ENCODE measurements at places on chromosomes 4 and X. TPM values are rescaled to one million over a fixed set of nuclear protein-coding genes. Genes with fewer than 3 reads are reported as not detected.

DNA sequence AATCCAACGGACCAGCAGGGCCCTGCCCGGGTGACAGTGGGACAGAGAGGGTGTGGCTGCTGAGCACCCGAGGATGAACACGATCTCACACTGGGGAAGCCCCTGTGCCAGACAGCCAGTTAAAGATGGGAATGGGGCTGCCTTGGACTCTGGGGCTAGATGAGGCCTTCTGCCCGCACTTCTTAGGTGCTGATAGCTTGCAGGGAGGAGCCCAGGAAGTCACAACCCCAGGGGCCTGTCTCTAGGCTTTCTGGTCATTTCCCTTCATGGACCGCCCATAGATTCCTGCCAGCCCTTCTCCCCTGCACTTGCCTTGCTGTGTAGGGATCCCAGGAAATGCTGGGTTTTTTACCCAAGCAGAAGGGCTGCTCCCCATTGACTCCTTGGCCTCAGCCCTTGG lies 6.2 kb downstream of the ZNF275 start:
- no peak for DNase-seq

DNA sequence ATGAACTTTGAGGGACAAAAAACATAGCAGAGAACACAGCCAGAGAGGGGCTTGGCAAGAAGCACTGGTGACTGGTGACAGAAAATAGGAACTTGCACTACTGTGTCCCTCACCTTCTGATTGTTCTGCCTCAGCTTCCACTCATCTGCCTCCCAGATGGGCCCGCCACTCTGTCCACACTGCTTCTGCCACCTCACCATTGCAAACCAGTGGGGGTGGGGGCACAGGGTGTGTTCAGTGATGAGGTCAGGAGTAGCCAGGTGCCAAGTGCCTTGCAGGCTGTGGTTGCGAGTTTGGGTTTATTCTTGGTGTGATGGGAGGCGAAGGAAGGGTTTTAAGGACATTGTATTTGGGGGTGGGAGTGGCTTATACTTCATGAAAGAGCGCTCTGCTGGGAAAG lies 9.1 kb upstream of the UBA1 start:
- no peak for DNase-seq

DNA sequence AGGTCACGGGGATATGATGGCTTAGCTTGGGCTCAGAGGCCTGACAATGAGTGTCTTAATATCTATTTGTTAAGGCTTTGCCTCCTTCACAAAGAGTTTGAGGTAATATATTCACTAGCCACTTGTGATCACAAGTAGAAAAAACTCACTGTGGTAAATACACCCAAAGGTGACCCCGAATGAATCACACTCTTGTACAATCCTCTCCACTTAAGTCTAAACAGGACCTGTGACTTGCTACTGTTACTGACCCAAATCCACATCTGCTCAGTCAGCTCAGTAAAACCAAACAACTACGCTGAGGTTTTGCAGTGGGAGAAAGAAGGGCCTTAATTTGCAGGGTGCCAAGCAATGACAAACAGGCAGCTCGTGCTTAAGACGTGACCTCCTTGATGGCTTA lies 223.8 kb upstream of the MAGEC2 start:
- DNase-seq: no peak

Gene ARMCX1
- total RNA-seq: 37.0 TPM

DNA sequence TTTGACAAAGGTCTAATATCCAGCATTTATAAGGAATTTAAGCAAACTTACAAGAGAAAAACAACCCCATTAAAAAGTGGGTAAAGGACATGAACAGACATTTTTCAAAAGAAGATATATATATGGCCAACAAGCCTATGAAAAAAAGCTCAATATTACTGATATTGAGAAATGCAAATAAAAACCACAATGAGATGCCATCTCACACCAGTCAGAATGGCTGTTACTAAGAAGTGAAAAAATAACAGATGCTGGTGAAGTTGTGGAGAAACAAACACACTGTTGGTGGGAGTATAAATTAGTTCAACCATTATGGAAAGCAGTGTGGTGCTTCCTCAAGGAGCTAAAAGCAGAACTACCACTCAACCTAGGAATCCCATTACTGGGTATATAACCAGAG lies 91.6 kb upstream of the EFHC2 start:
- no peak for DNase-seq

DNA sequence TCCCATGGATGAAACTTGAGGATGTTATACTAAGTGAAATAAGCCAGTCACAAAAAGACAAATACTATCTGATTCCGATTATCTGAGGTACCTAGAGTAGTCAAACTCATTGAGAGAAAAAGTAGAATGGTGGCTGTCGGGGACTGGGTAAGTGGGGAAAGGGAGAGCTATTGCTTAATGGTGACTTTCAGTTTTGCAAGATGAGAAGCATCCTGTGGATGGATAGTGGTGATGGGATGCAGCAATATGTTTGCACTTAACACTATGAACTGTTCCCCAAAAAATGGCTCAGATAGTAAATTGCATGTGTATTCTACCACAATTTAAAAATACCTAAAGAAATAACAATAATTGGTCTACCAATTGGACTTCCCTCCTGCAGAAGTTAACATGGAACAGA lies 181.5 kb downstream of the SHROOM3 start:
- no peak for DNase-seq

Gene SHROOM4
- total RNA-seq: 3.7 TPM

DNA sequence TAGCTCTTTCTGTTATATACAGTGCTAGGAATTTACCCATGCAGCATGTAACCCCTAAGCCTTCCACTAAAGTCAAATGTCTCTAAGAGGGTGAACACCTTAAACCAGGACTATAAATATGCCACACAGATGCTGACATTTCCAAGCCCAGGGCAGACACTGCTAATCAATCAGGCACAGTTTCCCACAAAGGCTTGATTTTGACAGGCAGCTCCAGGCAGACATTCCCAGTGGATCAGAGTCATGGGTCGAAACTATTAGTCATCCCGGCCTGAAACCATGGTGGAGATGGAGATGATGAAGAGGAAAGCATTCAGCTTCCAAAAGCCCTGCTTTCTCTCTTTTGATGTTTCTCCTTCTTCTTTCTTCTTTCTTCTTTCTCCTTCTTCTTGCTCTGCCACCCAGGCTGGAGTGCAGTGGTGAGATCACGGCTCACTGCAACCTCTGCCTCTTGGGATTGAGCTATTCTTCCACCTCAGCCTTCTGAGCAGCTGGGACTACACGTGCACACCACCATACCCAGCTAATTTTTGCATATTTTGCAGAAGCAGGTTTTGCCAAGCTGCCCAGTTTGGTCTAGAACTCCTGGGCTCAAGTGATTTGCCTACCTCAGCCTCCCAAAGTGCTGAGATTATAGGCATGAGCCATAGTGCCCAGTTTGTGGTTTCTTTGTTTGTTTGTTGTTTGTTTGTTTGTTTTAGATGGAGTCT lies 21.0 kb upstream of the SORCS2 start:
- DNase-seq: no peak

Gene MAGEA9B
- total RNA-seq: not detected

DNA sequence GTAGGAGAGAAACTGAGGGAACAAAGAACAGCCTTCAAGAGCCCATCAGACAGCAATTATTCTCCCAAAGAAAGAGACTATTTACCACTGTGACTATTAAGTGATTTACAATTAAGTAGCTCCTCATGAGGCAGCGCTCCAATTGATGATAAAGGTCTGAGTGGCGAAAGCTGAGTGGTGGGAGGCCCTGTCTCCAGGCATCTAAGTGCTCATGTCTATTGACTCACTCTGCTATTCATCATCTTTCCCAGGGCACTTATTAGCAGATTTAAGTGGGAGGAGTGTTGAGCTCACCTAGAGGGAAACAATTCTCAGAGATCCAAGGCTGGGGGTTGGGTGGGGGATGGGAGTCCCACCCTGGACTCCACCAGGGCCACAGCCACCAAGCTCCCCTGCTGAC lies 23.3 kb downstream of the AMER1 start:
- DNase-seq: no peak

DNA sequence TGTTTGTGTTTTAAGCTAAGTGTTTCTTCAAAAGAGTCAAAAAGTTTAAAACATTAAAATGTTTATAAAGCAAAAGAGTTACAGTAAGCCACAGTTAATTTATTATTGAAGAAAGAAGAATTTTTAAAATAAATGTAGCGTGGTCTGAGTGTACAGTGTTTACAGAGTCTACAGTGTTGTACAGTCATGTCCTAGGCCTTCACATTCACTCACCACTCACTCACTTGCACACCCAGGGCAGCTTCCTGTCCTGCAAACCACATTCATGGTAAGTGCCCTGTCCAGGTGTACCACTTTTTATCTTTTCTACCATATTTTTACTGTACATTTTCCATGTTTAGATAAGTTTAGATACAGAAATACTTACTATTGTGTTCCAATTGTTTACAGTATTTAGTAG lies 239.7 kb upstream of the AGA start:
- no peak for DNase-seq

DNA sequence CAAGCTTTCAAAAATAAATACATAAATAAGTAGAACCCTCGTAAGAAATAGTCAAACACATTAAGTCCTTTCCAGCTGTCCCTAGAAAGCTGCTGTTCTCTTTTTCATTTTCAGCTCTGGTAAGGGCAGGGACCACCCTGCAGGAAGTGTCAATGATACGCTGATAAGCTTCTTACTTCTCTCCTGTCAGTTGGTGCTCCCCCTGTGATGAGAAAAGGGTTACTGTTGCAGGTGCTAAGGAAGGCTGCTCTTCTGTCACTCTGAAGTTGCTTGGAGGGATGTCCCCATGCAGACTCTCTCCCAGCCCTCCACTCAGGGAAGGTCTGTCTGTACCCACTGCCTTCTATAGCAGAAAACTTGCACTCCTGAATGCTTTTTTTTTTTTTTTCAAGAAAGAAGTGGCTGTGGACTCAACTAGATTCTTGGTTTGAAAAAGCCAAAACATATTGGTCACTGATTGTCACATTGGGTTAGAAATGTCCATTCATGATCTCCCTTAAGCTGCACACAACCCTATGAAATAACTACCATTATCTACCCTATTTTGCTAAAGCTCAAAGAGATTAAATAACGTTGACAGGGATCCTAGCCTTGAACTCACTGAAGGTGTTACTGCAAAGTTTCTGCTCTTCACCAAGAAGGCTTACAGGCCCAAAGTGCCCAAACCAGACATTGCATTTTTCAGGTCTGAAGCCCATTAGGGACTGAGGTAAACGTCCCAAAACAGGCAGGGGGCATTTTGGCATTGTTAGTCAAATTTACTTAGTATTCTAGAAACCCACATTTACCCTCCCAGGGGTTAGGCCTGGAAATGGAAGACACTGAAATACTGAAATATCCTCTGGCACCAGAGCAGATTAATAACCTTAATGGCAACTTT lies 1.2 kb downstream of the CXCL3 start:
- DNase-seq: no peak

DNA sequence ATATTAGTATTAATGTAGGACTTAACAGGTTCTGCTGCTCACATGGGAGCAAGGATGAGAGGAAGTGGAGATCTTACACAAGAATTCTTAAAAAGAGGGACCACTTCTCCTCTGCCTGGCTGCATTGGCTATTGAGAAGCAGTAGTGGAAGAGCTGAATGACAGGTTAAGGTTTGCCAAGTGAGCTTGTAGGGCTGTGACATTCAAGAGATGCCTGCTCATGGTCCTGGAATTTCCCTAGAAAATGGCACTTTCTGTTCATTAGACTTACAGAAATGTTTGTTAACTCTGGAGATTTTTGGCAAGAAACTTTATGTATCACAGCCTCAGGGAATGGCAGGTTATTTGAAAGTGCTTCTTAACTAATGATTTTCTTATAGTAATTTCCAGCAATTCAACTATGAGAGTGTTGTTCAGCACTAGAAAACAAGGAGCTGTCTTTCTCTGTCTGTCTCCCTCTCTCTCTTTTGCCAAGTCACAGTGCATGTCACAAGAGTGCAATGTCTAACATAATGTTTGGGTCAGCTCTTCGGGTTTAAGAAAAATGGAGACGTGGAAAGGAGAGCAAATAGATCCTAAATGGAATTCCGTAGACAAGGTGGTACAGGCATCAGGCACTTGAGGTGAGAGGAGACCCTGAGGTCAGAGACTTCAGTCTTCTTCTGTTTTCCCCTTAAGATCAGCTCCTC lies 8.3 kb upstream of the NAP1L5 start:
- DNase-seq: no peak

DNA sequence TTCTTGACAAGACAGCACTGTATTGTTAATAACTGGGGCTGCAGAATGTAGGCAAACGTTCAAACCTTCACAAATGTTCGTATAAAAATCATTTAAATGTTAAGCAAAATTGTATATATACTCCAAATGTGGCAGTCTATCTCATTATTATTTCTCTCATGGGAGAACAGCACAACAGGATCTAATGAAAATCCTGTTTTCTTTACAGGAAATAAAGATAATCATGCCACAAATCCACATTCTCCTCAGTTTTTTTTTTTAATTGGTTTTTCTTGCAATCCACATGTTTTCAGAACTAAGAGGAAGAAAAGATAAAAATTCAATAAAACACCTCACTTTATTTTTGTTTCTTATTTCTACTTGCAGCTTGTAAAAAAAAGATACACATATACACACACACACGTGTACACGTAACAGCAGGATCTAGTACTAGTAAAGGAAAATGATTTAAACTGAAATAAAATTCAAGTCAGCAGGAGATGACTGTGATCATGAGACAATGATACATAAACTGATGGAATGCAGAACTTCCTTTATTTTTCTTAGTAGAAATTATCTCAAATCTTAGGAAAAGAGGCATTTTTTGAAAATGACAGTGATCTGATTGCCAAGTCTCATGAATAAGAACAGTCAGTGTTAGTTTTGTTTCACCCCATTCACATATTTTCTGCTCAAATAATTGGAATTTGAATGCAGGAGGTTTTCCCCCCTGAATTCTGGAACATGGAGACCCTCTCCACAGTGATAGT lies 11.3 kb downstream of the APBB2 start:
- DNase-seq: no peak

Gene SLC25A43
- total RNA-seq: 3.6 TPM

- no peak for DNase-seq
These were observed 49.5 kb downstream of the CD99L2 start for GRCh38 chrX:150848914-150849365.

DNA sequence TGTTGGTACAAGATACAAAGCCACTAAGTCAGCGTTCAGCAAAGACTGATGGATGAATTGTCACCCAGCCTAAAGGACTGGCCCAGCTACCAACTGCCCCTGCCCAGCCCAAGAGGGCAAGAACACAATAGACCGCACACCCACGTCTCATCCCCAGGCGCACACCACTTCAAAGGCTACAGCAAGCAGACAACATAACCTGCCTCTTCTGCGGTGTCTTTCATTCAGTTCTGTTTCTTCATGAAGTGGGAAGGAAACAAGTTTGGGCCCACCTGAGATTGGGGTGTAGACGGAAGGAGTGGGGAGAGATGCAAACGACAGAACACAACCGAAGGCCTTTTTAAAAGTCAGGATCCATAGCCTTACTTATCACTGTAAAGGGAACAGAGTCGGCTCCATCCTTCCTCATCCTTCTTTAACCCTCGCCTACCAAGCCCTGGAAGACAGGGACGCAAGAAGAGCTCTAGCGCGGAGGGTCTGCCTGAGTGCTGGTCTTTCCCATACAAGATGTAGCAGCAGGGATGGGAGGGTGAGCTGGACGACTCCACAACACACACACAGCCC lies 691 bp downstream of the SCARB2 start:
- no peak for DNase-seq

- DNase-seq: peak; percentile 9
These were observed 6.3 kb upstream of the HPRT1 start for GRCh38 chrX:134453631-134454030.

- no peak for DNase-seq
These were observed 8.3 kb upstream of the SLC10A6 start for GRCh38 chr4:86857341-86858052.

- DNase-seq: no peak
These were observed 5.2 kb downstream of the LDB2 start for GRCh38 chr4:16893141-16893651.

Gene SMR3B
- not detected for total RNA-seq

Gene ASB12
- total RNA-seq: 0.54 TPM

Gene HHIP
- total RNA-seq: 10.6 TPM

Gene SMAD1
- total RNA-seq: 33.7 TPM

Gene PAK3
- 63.2 TPM for total RNA-seq
